ENCODE measurements at places on chromosomes 4 and X.
A peak's percentile ranks its signal among the peaks of the same experiment; 100 is the strongest.

DNA sequence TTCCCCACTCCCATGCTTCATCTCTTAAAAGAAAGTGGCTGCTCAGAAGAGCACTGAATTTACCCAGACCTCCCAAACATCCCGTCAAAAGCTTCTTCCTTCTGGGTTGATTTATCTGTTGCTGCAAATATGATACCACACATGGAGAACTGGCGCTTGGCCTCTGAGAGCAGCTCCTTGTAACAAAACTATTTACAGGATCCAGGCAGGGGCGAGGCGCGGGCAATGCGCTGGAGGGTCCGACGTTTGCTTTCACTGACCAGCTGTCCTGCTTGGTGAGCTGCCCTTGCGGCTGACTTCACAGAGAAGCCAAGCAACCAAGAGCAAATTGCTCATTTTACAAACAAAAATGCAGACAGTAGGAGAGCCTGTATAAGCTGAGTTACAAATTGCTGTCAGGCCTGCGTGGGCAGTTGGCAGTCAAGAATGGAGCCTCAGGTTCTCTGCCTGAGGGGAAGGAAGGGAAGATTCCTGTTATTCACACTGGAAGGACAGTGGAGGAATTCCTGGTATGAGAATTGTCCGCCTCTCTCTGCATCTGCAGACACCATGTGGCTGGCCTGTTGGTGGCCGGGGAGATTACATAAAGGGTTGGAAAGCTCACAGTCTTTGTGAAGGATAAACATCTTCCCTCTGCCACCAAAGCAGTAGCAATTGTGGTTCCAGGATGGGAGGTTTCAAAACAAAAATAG, 192.2 kb upstream of the LEF1 start:
- DNase-seq = peak; percentile 86

- peak; percentile 90 for DNase-seq
Measured at GRCh38 chr4:8472689-8473197, 32.2 kb downstream of the TRMT44 start.

- DNase-seq = no peak
Measured at GRCh38 chr4:112299721-112300120, 2.6 kb downstream of the ALPK1 start.

DNA sequence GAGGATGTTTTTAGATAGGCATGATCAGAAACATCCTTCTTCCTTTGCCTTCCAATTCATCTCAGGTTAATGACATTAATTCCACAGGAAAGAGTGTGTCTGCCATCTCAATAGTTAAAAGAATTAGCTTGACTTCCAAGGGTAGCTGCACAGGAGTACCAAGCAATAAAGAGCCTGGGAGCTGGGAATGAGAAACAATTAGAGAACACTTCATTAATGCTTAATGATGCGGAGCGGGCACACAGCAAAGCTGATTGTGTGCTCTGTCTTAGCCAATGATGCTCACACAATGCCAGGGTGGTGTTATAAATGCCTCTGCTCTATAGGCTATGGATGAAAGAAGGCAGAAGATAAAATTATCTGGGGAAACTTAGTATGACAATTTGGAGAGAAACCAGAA, 1052.5 kb upstream of the LCORL start:
- DNase-seq = no peak

GRCh38 chrX:11412715-11413623, 119.8 kb downstream of the AMELX start:
- DNase-seq = no peak

DNA sequence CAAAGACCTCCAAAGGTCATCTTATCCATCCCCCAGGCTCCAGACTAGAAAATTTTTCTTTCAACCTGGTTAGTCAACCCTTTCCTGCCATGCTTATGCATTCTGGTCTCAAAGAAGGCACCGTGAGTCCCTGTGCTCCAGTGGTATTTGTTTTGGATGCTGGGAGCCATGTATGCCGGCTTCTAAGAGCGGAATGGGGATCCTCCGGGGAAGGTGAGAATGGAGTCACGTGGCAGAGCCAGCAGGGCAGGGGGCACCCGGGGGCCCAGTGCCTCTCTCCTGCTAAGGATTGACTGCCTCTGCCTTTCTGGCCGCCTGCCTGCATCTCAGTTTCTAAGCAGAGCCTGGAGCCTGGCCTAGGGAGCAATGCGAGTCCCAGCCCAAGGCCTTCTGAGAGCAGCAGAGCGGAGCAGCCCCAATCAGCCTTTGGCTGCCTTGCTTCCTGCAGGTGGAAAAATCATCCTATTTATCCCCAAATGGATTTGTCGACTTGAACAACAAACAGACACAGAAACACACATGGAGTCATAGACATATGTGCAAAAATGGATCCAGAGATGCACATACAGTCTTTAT, 141.0 kb downstream of the PJA1 start:
- DNase-seq = no peak

- DNase-seq = no peak
Measured at GRCh38 chr4:24235618-24236017, 345.8 kb upstream of the PPARGC1A start.

GRCh38 chr4:84403656-84404055, 95.4 kb downstream of the NKX6-1 start:
- DNase-seq = peak; percentile 57

DNA sequence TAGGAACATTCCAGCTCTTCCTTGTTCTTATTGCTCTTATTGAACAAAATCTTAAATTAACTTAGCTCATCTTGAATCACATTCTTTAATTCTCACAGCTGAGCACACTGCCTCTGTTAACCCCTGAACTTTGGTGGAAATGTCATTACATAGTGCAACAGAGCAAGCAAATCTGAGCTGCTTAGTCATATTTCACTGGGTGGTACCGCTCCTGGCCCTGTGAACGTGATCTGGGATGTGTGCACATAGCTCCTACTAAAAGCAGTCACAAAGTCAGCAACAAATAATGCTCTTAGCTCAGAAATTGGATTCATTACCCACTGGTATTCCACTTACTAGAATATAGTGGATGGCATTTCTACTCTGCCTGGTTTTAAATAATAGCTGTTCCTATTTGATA, 27.9 kb downstream of the ARHGEF6 start:
- no peak for DNase-seq

DNA sequence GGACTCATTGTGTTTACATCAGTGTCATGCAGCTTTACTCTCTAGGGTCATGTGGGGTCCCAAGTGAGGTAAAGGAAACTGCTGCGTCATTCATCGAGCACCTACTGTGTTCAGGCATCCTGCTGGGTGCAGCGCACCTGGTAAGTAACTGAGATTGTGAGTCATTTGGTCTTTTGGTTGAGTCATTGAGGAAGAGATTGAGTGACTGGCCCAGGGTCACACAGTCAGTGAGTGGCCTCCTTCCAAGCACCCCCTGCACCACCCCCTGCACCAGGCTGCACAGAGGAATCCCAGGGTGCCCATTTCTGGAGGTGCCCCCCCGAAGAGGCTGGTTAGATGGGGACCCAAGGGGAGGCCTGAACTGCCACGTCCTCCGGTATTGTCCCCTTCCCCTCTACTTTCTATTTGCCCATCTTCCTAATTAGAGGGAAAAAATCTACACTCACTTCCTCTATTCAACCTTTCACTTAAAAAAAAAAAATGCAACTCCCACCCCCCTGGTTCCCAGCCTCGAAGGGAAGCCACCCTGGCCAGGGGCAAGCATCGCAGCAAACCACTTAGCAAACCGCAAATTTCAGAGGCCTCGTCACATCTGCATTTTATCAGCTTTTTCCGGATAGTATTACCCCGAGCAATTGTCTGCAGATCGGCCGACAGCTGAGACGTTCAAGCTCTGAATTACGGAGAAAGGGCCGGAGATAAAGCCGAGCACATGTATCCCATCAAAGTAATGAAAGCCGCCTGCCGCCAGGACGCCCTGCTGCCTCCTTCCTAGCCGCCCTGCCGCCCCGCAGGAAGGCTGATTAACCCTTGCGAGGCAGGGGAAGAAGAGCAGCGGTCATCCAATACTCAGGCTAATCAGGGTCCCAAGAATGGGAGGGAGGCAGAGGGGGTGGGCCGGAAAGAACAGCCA, 96.3 kb upstream of the MSX1 start:
- peak; percentile 56 for DNase-seq

- no peak for DNase-seq
Measured at GRCh38 chr4:109215506-109215905, 87.0 kb downstream of the COL25A1 start.

GRCh38 chrX:53471346-53471745, 37.2 kb upstream of the HSD17B10 start:
- DNase-seq = no peak

- DNase-seq = peak; percentile 72
Measured at GRCh38 chr4:141636082-141636770, at the start of gene IL15. Gene IL15, plus strand, starts transcription at chr4:141636583. Its CDS starts 82,882 bp downstream, at chr4:141719465.

DNA sequence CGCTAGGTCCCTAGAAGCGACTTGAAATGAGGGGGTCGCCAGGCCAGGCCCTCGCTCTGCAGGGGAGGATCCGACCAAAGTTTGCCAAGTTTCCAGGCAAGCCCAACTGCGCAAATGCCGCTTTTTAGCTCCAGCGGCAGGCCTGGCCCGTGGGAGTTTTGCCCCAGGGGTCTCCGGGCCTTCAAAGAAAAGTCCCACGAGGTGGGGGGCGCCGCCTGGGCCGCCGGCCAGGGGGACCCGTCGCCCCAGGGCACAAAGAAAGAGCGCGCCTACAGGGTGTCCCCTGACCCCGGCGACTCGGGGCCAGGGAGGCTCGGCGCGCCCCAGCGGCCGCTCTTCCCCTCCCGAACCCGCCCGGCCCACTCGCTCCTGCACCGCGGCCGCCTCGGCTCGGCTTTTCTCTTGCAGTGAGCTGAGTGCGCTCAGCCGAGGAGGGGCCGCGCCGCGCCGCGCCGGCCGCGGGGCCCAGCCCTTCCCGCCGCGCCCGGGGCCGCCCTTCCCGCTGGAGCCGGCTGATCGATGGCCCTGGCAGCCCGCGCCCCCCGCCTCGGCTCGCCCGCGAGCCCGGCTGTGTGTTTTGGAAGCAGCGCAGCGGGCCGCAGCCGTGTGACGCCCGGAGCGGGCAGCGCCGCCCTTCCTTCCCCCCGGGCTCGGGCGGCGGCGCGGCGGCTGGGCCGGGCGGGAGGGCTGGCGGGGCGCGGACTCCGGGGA, 754 bp upstream of the KLF3 start:
- no peak for DNase-seq

DNA sequence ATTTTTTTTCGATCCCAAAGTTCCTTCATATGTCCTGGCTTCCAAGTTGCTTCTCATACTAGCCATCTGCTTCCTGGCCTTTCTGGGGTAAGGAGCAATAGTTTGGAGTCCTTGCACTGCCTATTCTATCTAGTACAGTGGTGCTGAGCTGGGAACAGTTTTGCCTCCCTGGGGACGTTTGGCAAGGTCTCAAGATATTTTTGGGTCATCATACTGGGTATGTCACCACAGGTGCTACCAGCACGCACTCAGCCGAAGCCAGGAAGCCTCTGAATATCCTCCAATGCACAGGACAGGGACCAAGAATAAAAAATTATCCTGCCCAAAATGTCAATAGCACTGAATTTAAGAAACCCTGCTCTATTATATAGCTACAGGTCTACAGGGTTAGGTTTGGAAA, 35.4 kb upstream of the TMSB15B start:
- no peak for DNase-seq

DNA sequence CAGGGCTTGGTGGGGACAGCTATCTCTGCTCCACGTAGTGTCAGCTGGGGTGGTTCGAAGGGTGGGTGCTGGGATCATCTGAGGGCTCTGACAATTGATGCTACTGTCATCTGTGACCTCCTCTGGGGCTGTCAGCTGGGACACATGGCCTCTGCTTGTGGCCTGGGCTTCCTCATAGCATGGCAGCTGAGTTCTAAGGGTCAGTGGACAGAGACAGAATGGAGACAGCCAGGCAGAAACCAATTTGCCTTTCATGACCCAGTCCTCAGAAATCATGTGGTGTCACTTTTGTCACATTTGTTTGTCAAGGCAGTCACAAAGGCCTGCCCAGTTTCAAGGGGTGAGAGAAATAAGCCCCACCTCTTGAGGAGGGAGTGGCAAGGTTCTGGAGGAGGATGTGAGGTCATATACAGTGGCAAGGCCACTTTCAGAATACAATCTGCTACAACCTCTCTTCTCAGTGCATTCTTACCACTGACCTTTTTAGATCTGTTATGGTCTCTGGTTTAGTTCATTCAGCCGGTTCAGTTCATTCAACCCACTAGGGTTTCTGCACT, 103.6 kb upstream of the BCOR start:
- DNase-seq = no peak

GRCh38 chrX:42857766-42858165, 79.8 kb upstream of the PPP1R2C start:
- no peak for DNase-seq

DNA sequence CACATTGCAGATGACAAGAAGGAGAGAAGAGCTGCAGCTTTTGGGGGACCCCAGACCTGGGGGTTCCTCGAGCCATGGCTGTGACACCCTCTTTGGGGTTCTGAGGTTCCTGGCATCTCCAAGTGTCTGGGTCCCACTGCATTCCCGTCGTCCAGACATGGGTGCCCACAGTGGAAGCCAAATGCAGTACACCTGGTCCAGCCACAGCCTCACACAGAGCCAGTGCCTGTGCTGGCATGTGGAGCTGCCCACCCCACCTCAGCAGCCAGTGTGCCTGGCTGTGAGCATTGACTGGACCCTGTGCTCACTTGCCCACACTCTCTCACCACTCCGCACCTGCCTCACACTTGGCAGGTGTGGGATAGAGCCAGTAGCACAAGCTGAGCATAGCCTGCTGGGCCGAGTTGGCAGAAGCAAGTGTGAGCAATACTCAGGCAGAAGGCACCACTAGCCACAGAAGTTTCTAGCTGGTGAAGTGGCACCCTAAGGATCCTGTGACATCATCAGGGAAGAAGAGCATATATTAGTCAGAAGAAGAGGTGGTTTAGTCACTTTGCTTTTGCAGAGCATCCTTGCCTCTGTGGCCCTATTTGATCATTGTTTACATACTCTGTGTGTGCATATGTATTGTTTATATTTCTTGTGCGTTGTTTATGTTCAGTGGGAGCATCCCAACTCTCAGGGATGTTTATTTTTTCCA, 65.0 kb upstream of the MAGEB2 start:
- no peak for DNase-seq

DNA sequence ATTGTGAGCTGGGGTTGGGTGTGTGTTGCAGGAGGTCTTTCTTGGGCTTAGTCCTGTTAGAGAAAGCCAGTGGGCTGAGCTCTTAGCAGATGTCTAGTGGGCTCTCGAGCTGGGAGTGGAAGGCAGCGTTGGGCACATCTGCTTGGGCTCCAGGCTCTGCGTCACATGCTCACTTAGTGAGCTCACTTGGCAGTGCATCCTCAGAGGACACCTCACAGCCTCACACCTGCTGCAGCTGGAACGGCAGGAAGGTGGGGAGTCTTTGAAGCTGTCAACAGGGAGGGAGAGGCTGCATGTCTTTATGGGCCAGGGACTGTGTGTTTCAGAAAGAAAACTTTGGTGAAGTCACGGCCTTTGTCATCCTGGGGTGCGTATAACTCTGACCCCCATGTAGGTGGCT, 82.2 kb downstream of the PSAPL1 start:
- DNase-seq = no peak

DNA sequence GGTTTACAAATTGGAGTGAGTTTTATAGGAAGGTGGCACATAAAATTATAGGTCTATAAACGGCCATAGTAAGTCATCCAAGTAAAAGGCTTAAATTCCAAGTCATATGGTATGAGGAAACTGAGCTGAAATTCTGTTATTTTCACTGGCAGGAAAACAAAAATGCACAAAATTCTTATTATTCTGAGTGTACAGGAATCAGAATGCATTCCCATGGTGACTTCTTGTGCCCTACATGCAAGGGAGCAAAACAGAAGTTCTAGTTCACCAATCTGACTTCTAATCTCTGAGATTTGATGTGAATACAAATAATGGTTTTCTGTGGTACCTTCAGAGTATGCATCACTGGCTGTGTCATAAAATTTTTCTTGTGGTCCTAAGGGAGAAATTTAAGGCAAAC, 102.9 kb downstream of the CLCN4 start:
- DNase-seq = peak; percentile 45

GRCh38 chrX:129462707-129463106, 60.6 kb downstream of the SMARCA1 start:
- DNase-seq = no peak

- DNase-seq = no peak
Measured at GRCh38 chr4:55615008-55615407, 21.1 kb downstream of the NMU start.

Data from AG08395 (cell line).